ENCODE measurements at places on chromosomes 3 and 15.

- no peak for DNase-seq
These were observed 154.1 kb upstream of the CRBN start for GRCh38 chr3:3333571-3333970.

GRCh38 chr3:66000506-66000905, 38.2 kb downstream of the MAGI1 start:
- no peak for DNase-seq

- DNase-seq, result peak; percentile 99
These were observed at the start of gene KLF13 for GRCh38 chr15:31326156-31326874. TSS of gene KLF13 (plus strand) at chr15:31326835. CDS start at chr15:31327213, 378 bp downstream.

GRCh38 chr3:150388498-150389418, 19.3 kb upstream of the TSC22D2 start:
- no peak for DNase-seq

DNA sequence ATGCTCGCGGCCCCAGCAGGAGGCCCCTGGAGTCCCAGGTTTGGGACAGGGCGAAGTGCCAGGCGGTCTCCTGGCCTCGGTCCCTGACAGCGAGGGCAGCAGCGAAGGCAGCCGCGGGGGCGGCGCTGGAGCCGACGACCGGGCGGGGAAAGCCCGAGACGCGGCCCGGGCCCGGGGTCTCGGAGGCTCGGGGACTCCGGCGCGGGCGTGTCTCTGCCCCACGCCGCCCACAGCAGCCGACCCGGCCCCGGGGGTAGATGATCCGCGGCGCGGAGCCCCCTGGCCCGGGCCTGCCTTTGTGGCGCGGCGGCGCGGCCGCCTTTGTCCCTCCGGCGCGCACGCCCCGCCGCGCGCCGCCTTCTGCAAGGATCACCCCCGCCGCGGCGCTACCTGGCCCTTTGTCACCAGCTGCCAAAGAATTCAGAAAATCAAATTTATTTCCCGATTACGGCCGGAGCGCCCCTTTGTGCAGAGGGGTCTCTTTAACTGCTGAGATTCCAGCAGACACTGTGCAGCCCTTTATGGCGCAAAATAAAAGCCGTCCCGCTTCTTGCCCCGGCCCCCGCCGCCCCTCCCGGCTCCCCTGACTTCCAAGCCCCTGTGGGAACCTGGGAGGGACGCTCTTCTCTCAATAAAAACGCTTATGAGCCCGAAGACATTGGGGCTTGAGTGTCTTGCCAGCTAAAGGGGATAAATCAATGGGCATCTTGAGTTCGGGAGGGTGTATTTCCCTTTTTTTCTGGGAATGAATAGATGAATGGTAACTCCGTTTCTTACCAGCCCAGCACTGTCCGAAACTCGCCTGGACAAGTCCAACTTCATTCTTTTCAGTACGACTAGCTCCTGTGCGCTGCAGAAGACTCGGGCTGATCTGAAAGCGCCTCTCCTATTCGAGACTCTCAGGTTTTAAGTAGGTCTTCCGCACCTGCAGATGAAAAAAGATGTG, 68.4 kb downstream of the HES1 start:
- no peak for DNase-seq

DNA sequence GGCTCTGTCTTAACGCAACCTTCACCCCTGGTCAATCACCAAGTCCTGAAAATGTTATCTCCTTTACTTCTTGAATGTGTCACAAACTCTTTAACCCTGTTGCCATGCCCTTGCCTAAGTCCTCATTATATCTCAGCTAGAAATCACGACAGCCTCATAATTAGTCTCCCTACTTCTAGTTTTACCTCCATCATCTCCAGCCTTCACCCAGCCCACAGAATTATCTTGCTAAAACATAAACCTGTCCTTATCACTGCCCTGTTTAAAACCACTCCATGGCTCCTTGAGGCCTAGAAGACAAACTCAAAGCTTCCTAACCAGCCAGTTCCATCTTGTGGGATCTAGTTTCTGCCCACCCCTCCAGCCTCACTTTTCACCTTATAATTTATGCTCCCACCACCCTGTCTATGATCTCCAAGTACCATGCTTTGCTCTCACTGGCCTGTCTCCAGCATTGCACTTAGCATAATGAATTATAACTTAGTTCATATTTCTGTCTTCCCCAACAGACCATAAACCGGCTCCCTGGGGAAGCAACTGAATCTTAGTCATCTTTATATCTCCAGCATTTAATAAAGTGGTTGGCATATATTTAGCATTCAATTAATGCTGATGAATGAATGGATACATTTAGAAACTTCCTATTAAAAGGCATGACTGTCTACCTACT, 39.2 kb downstream of the GPR176 start:
- no peak for DNase-seq

DNA sequence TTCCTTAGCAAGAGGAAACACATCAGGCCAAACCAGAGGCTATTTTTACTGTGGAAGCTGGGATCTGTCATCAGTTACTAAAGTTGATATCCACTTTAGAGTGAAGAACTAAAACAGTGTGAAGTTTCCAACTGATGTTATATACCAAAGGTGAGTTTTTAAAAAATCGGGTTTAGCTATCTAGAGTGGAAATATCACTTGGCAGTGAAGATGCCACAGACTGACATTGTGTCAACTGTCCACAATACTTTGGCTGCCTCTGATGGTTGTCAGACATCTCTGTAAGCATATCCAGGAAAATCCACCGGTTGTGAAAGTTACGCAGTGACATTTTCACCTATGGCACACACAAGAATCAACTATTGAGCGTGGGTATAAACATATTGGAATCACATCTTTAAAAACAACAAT, 9.2 kb downstream of the ZIC1 start:
- no peak for DNase-seq

DNA sequence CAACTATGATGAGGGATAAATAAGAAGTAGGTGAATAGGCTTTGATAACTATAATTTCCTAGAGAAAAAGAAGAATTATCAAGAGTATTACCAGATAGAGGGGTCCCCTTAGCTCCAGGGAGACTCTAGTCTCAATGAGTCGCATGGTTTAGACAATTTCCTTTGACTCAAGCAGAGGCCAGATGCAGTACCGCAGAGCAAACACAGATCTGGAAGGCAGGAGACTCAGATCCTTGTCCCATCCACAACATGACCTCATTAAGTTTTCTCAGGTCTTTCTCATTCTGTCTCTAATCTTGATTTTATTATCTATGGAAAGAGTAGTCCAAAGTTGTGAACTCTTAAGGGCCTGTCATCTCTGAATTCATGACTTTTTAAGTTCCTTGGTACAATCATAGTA, 987.9 kb downstream of the NTRK3 start:
- no peak for DNase-seq

- no peak for DNase-seq
These were observed 119.1 kb downstream of the ROBO2 start for GRCh38 chr3:77158730-77159581.

DNA sequence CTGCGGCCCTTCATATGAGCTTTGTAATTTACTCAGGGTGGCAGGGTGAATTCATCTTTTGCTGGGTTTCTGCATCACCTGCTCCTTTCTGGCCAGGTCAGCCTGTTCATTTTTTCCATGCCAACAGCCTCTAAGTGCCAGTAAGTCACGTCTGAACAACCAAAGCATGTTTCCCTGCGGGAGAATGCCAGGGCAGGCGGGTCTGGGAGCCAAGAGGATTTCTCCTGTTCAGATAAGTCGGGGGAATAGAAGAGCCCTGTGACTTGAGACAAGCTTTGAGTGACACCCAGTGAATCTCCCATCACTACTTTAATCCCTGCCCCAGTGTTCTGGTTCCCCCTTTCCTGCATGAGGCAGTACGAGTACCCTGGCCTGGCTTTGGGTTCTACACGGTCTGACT, 153.1 kb downstream of the PGPEP1L start:
- no peak for DNase-seq

DNA sequence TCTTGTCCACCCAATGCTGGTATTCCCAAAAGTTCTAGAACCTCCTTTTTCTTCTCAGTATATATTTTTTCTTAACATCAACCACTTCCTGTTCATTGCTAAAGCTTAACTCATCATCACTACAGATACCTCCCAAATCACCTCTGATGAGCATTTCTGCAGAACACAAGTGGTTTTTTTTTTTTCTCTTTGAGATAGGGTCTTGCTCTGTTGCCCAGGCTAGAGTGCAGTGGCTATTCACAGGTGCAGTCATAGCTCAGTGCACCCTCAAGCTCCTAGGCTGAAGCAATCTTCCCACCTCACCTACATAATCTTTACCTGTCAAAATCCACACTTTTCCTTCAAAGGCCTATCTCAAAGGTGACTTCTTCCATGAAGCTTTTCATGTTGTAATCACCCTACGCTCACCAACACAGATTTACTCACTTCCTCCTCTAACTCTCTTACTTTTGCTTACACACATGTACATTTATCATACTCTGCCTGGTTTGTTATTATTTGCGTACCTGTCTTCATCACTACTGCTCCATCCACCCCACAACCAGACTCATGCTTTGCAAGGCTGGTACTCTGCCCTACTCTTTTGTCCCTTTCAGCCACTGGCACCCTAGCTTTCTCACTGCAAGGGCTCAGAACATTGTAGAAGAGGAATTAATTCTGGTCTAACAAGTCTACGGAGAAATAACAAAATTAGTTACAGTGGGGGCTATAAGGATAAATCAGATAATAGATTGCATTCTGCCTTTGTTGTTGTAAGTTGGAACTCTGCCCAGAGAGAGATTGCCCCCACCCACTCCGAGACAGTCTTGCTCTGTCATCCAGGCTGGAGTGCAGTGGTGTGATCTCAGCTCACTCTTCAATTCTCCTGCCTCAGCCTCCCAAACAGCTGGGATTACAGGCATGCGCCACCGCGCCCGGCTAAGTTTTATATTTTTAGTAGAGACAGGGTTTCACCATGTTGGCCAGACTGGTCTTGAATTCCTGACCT, 27.5 kb downstream of the HERC1 start:
- peak; percentile 10 for DNase-seq
